Epithelial cell of esophagus (primary cell): ENCODE measurements at places on chromosomes 12 and 14.
A peak's percentile ranks its signal among the peaks of the same experiment; 100 is the strongest.

DNA sequence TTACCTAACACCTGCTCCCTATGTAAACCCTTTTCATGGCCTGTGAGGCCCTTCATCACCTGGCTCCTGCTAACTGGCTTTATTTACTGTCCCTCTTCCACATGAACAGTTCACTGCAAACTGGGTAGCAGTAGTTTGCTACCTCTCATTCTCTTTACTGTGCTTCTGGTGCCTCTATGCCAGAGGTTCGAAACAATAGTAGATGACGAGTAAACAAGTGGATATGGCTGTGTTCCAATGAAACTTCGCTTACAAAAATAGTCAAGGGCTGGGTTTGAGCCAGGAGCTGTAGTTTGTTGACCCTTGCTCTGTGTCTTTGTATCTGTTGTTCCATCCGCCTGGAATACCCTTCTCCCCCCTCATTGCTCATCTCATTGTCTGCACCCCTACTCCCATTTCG is 233.6 kb upstream of the RMST start:
- no peak for DNase-seq

GRCh38 chr12:19431407-19432308 is 7.6 kb upstream of the AEBP2 start:
- DNase-seq, result peak; percentile 96

DNA sequence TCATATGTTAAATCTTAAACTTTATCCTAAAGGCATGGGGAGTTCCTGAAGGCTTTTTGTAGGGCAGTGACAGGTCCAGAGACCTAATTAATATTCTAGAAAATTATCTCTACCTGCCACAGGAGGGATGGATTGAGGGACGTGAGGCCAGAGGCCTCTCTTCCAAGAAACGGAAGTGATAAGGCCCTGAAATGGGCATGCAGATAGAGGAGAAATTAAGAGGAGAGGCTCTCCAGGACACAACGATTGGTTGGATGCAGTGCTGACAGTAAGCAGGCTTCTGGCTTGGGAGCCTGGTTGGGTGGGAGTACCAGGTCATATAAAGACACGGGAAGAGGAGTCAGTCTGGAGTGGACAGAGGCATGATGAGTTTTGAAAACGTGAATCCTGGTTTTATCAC is 3.1 kb upstream of the BORCS5 start:
- no peak for DNase-seq

- peak; percentile 11 for DNase-seq
Observed at GRCh38 chr14:90381011-90381786, 15.6 kb upstream of the CALM1 start.

GRCh38 chr14:61438860-61439765 is 117.7 kb downstream of the PRKCH start:
- peak; percentile 88 for DNase-seq

DNA sequence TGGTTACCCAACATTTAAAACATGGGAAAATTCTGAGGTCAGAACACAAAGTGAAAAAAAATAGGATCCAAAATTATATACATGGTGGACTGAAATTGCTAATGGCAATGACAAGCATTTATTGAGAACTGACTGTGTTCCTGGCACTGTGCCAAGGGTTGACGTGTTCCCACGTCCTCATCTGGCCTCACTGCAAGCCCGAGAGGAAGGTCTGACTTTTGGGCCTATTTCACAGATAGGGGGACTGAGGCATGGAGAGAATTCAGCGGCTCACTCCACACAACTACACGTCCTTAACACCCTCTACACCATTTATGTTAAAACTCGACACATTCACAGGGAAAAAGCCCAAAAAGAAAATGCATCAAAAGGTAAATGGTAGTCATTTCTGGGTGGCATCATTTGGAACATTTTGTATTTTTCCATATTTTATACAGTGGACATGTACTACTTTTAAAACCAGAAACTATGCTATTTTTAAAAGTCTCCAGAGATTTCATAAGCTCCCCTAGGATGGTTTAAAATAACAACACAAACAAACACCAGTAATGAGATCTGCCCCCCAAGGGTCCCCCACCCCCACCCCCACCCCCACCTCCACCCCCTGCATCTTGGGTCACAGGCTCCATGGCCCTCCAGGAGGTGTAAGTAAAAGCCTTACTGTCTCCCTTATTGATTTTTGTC is 27.7 kb downstream of the CLMN start:
- DNase-seq, result peak; percentile 87

DNA sequence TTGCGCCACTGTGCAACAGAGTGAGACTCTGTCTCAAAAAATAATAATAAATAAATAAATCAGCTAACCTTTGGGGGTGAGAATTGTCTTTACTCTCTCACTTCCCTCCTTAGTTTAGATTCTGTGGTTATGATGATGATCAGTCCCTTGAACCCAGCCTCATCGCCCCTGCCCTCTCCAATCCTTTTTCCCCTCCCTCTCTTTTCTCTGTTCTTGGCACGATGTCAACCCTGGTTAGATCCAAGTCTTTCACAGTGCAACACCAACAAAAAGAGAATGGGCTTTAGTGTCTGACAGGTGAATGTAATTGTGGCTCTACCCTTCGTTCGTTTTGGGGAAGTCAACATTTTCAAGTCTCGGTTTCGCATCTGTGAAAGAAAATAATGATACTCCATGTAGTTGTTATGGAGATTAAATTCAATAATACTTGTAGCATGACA is 59.0 kb downstream of the NTN4 start:
- DNase-seq, result no peak

DNA sequence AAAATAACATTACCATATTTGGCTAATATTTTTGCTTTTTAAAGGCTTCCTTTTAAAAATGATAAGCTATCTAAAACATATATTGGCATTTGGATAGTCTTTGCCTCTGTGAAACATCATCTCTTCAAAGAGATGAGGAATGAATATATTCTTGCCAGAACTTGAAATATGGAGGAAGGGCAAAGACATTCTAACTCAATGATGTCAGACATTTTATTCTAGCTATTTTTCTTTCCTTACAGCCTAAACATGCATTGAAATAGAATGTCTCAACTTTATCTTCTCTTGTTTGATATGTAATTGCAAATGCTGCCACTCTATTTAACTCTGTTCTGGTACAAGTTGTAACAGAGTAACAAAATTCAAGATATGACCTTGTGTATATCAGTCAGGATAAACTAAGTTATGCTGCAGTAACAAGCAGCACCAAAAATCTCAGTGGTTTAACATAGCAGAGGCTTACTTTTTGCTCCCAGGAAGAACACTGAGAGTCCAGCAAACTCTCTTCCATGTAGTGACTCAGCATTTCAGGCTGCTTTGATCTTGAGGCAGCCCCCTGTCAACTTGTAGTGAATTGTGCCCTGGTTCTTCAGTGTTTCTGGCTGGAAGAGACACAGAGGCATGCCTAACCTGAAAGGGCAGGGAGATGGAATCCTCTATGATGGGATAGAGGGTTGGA is 11.0 kb downstream of the IRAK3 start:
- DNase-seq, result peak; percentile 21
